ENCODE measurements at places on chromosomes 2 and 18. TPM values are rescaled to one million over a fixed set of nuclear protein-coding genes. Genes with fewer than 3 reads are reported as not detected.
A peak's percentile ranks its signal among the peaks of the same experiment; 100 is the strongest.

Gene UBXN4
- 89.9 TPM for total RNA-seq

Gene ME2
- 40.2 TPM for total RNA-seq

Gene CPO
- 1.6 TPM for total RNA-seq

Gene MAL
- total RNA-seq, result 16.9 TPM

Gene HOXD3
- 1.9 TPM for total RNA-seq

Gene FARP2
- total RNA-seq, result 46.5 TPM

Gene NPPC
- 10.7 TPM for total RNA-seq

Gene GREB1
- 6.9 TPM for total RNA-seq

Gene GCG
- total RNA-seq, result not detected

Gene GREB1L
- total RNA-seq, result 6.8 TPM

Gene PIEZO2
- 27.7 TPM for total RNA-seq

Gene TMEM163
- 0.72 TPM for total RNA-seq

GRCh38 chr18:2486426-2486825, 84.9 kb downstream of the METTL4 start:
- DNase-seq, result no peak

DNA sequence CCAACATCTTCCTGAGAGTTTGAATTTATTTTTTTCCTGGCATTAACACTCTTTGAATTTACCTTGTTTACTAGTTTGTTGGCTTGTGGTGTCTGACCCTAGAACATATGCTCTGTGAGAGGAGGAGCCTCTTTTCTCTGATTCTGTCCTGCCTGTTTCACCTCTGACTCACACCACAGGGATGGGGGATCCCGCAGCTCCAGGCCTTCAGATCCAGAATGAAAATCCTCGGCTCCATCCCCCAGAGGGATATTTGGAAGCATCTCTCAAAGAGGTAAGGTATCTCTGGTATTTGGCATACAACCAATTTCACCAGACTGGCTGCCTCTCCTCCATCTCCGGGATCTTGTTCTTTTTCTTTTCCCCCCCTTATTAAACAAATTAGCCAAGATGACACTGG, 104.7 kb downstream of the GPR39 start:
- DNase-seq, result no peak

- DNase-seq, result no peak
Observed at GRCh38 chr2:210671065-210671464, 114.7 kb downstream of the CPS1 start.

- peak; percentile 75 for DNase-seq
Observed at GRCh38 chr2:217625557-217626169, 377.1 kb downstream of the TNS1 start.

GRCh38 chr2:66070721-66071602, 364.0 kb upstream of the MEIS1 start:
- peak; percentile 19 for DNase-seq

DNA sequence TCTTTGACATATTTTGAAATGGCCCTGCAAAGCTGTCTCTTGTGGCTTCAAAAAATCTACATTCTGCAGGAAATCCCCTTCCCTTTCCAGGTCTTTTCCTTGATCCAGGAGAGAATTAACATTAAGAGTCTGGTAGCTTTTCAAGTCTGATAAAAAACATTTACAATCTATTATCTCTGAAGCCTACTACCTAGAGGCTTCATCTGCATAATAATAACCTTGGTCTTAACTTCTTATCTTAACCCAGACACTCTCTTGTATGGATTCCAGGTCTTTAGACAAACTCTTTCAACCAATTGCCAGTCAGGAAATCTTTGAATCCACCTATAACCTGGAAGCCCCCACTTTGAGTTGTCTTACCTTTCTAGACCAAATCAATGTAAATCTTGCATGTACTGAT, 179.3 kb upstream of the ZC3H15 start:
- no peak for DNase-seq

DNA sequence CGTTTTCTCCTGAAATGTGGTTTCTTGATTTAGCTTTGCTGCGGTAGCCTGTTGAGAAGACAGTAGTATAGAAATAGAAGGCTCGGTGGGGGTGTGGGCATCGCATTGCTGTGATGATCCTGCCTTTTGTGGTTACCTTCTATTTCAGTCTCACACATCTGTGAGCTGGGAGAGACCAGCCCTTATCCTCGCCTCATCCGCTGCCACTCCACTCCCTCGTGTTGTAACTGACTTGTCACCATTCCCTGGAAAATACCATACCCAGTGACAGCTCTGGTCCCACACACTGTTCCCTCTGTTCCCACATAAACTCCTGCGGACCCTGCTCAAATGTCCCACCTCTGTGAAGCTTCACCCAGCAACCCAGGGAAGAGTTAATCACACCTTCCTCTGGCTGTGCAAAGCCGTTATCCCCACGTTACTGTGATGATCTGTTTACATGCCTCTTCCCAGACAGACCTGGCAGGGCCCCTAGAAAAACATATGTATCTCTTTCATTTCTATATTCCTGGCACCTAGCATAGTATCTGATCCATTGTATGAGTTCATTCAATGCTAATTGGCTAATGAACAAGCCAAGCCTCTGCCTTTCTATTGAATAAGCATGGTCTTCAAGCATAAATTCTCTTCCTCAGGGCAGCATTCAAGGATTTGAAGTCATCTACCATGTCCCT, 114.6 kb downstream of the MAPK4 start:
- peak; percentile 27 for DNase-seq

- DNase-seq, result no peak
Observed at GRCh38 chr2:48756289-48756688, 765 bp upstream of the LHCGR start.

DNA sequence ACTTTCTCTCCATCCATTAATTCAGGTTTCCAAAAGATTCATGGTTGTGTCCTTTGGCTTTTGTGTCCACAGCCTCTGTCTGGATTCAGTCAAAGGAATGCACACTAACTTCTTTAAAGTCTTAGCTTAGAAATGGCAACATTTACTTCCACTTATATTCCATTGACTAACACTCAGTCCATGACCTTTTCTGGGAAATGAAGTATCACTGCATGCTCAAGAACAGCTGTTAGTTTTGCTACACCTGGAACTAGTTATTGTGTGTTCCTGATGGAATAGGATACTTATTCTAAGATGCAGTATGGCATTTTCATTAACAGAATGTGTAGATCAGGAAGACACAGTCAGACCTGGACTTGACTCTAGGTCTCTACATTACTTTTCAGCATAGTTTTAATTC, 88.8 kb downstream of the KYNU start:
- DNase-seq, result peak; percentile 5

- no peak for DNase-seq
Observed at GRCh38 chr2:46874236-46874929, 41.2 kb downstream of the MCFD2 start.

DNA sequence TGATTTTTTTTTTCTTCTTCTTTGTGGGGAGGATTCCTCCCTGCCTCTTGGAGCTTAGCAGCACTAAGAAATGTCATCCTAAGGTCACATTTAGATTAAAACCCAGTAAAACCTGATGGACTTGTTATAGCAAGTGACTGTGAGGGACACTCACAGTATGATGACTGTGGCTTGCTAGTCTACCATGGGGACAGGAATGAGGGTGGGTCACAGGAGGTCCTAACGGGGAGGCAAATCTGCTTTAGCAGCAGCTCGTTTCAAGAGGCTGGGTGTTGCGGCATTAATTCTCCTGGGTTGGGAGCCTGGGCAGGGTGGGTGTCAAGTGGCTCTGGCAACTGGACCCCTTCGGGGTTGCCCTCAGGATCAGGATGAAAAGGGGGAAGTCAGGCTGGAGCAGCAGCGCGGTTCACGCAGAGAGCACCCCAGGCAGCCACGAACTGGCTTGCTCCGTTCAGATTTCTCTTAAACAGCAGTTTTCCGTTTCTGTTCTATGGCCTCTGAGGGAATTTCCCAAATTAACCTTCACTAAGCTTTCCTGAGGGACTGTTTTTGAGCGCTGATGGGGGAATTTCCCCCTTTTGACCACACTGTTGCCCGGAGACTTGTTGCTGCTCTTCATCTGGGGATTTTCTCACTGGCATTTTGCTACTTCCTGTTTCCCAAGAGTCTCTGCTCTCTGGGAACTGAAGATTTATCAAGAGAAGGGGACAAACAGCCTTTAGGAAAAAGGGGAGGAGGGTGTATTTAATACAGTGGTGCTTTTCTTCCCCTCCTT, 59.8 kb upstream of the PELI1 start:
- peak; percentile 65 for DNase-seq

DNA sequence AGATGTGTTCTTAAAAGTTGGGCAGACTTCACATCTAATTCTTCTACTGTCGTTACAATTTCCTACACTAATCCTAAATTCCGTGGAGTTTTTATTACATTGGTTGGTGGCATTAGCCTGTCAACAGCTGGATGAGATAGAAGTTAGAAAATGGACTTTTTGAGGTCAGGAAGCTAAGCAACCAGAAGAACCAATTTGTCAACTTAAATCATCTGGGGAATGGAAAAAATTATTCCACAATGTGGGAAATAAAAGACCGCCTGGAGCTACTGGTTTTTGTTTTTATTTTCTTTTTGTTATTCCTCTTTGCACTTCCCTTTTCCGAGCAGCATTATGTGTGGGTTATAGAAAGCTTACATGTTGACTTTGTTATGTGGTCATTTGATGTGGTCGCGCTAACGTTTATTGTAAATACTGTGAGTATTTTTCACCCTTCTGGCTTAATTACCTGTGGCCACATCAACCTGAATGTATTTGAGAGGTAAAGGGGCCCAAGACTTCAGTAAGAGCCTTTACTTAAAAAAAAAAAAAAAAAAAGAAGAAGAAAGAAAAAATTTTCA, 75.3 kb downstream of the PTPRM start:
- DNase-seq, result no peak

DNA sequence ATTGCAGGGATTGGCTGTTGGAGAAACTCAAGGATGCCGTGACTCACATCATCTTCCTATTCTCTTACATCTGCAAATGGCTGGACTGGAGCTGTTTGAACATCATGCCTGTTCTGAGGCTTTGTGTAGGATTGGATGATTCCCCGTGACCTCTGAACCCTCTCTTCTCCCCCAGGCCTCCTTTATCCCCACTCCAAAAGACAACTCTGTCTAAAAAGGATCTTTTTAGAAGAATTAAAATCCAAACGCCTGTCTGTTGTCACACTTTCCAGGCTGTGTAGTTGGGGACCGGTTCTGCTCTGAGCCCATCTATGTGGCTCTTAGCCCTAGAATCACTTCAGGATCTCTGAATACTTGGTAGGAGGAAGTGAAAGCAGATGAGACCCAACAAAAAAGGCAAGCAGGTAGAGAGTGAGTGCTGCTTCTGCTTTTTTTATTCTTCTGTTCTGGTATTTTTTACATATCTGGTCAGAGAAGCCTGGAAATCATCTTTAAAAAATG, 565 bp downstream of the SP140 start:
- DNase-seq, result no peak

- DNase-seq, result no peak
Observed at GRCh38 chr18:28168725-28169124, 8.2 kb downstream of the CDH2 start.

GRCh38 chr2:169509298-169509885, at the start of gene KLHL41:
Gene KLHL41 (plus strand): TSS chr2:169509702. CDS start chr2:169509779, 77 bp downstream.
- peak; percentile 95 for DNase-seq

DNA sequence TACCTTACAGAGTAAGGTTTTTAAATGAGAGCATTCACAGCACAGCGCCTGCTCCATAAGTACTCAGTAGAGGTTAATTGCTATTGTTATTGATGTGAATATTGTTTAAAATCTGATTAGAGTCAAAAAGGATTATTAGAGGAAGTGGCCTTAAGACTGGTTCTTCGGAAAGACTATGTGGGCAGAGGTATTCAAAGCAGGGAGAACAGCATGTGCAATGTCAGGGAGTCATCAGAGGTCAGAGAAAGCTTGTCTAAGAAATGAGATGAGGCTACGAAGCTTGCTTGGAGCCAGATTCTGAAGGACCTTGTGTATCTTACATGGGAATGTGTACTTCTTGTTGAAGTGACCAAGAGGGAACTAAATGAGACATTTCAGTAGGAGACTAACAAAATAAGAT, 49.8 kb downstream of the PMS1 start:
- DNase-seq, result no peak

DNA sequence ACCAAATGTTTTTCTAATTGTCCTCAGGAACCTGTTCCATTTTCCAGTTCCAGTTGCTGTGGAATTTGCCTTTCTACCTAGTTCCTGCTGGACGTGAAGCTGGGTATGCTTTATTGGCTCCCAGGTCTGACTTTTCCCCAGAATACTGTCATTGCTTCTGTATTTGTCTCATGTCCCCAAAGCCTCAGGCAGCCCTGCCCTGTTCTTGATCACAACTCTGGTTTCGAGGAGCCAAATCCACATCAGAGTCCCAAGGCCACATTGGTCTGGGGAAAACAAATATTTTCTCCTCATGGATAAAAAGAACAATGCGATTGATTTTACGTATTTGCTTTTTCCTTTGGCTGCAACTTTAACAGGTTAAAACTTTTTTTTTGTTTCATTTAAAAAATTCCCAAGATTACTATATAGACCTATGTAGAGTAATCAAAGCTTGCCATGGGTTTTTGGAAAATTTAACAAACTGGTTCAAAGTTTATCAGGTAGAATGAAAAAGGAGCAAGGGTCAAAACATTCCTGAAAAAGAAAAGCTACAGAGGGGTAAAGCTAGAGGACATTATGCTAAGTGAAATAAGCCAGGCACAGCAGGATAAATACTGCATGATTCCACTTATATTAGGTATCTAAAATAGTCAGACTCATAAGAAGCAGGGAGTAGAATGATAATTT, 85.2 kb downstream of the MDH1 start:
- DNase-seq, result no peak

GRCh38 chr18:61637319-61637718, 255.5 kb downstream of the RNF152 start:
- DNase-seq, result peak; percentile 26

GRCh38 chr2:17573804-17574175, 33.3 kb downstream of the VSNL1 start:
- DNase-seq, result no peak

DNA sequence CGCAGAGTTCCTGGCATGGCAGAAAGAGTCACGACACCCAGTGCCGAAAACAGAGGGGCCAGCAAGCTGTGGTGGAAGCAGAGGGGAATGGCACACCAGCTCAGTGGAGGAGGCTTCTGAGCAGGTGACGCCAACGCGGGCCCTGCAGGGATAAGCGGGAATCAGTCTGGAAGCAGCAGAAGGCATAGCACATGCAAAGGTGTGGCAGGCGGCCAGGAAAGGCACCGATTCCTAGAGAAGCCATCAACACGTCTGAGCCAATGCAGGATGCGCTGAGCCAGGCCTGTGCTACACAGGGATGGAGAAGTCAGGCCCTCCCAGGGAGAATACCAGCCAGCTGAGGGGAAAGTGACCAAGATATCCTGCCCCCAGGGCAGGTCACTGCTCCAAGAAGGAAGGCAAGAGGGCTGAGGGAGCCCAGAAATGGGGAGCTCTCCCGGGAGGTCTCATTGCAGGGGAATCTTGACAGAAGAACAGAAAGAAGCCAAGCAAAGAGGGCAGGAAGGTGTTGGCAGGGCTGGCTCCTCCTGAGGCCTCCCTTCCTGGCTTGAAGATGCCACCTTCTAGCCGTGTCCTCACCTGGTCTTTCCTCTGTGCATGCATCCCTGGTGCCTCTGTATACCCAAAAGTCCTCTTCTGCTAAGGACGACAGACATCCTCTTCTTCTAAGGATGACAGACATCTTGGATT, 16.3 kb downstream of the TEX51 start:
- no peak for DNase-seq

Data from tongue (tissue), 3 donors.